Keratinocyte (primary cell): ENCODE measurements at places on chromosomes 4 and X.

DNA sequence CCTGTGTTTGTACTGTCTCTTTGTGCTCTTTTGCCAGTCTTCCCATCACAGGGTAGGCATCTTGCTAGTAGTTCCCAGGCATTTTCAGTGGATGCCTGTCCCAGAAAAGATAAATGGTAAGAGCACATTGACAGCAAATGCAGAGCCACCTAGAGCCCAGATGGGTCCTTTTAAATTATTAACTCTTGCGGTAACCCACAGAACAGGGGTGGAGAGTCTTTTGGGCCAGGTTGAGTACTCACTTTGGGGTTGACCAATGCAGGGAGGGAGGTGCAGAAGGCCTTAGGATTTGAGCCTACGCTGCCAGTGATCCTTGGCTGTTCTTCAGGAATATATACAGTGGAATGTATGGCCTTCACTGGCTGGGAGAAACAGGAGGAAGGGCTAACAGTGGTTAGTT lies 173.8 kb downstream of the MSN start:
- DNase-seq, result no peak

- DNase-seq, result no peak
Observed at GRCh38 chr4:8705161-8706145, 112.9 kb downstream of the CPZ start.

DNA sequence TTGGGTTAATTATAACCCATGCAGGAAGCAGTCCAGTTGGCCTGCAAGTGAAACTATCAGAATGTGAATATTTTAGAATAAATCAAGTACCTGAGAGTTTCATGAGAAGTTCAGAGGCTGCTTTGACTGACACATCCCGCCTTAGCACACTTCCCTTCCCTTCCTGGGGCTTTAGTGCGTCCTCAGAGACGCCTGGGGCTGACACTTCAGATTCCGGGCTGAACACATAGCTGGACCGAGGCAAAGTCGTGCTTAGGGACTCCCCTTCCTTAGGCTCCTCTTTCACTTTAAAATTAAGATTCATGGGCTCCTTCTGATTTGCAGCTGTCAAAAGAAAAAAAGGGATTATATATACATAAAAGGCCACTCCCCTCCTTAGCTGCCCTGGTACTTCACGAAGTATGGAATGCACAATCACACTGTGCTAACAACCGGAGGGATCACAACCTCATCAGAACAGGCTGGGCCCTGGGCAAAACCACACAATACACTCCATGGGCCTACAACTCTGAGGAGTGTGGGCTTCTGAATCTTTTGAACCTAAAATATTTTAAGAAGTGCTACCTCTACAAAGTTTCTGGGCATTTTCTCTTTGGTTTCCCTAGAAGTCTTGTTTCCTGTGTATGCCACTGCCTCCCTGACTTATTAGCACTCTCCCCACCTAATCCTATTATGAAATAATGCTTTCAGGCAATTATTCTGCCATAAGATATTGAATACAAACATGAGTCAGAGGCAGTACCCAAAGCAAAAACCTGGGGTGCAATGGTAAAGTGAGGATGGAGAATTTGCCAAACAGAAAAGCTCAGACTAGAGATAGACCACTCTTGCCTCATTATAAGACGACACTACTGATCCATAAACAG lies 68.2 kb downstream of the ZNF827 start:
- no peak for DNase-seq

DNA sequence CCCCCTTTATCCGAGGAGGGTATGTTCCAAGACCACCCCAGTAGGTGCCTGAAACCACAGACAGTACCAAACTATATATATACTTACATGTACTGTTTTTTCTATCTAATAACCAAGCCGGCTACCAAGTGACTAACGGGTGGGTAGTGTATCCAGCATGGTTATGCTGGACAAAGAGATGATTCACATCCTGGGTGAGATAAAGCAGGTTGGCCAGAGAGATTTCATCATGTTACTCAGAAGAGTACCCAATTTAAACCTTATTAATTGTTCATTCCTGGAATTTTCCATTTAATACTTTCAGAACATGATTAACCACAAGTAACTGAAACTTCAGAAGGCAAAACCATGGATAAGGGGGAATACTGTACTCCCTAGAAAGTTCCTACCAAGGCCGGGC lies 46.5 kb downstream of the RFC1 start:
- DNase-seq, result peak; percentile 19

DNA sequence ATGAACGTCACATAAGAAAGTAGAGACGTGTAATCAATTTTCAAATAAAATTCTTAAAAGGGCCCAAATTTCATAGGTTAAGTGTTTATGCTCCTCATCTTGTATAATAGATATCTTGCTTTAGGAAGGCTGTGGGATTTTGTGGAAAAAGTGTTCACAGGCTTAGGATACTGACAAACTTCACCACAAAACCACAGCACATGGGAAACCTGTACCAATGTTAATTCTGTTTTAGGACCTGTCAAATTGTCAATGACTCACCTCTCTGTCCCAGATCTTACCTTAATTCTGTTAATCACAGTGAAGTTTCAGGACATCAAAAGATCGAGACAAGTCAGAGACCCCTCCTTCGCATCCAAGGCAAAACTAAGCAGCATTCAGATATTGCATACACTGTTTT lies 24.2 kb downstream of the FGFBP1 start:
- DNase-seq, result no peak

DNA sequence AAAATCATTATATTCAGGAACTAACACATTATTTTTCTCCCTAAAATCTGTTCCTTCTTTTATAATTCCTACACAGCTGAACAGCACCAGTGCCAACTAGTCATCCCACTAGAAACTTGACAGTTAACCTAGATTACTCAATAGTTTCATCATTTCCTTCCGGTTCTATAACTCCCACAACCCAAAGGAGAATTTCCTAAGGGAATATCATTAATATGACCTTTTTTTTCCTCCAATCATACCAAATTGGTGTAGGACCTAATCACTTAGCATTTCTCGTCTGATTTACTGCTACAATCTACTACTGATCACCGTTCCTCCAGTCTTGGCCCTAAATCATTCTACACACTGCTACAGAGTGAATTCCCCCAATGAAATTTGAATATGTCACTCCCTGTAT lies 45.9 kb downstream of the WDFY3 start:
- DNase-seq, result no peak

DNA sequence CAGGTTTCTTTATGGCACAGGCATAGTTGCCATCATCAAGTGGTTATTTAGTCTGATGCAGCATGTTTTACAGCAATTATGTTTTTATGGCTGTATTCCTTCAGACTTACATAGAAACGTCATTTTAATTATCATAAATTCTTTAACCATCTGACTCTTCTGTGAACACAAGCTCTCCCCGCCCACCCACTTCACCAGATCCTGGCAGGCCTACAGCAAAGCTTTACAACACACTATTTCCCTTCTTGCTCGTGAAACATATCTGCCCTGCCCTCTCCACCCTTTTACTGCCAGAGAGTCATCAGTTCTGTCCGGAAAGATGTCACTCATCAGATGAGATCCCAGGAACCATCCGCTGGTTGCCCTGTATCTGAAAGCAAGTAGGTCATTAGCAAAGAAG lies 120.5 kb downstream of the HS6ST2 start:
- no peak for DNase-seq

GRCh38 chr4:7768736-7769135 lies 170.9 kb downstream of the AFAP1 start:
- no peak for DNase-seq

GRCh38 chr4:3193531-3194203 lies 55.3 kb upstream of the MSANTD1 start:
- DNase-seq, result no peak

DNA sequence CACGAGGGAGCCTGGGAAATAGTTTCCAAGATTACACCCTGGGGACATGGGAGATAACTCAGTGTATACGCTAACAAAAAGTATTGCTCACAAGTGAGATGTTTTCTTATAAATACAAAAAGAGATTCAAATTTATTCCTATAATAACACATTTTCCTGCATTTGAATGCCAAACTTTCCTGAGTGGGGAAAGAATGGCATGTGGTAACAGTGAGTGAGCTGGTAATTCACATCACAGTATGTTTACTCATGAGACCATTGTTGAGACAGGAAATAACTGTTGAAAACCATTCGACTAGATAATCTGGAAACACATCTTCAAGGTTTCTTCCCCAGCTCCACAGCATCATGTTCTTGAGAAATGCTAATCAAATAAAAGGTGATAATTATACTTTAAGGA lies 109.1 kb downstream of the TASL start:
- DNase-seq, result no peak

- no peak for DNase-seq
Observed at GRCh38 chrX:128897621-128898020, 625.7 kb downstream of the SMARCA1 start.
